ENCODE measurements at places on chromosomes 11 and 22.

- DNase-seq = no peak
Observed at GRCh38 chr22:45071618-45072017, 61.8 kb upstream of the PHF21B start.

DNA sequence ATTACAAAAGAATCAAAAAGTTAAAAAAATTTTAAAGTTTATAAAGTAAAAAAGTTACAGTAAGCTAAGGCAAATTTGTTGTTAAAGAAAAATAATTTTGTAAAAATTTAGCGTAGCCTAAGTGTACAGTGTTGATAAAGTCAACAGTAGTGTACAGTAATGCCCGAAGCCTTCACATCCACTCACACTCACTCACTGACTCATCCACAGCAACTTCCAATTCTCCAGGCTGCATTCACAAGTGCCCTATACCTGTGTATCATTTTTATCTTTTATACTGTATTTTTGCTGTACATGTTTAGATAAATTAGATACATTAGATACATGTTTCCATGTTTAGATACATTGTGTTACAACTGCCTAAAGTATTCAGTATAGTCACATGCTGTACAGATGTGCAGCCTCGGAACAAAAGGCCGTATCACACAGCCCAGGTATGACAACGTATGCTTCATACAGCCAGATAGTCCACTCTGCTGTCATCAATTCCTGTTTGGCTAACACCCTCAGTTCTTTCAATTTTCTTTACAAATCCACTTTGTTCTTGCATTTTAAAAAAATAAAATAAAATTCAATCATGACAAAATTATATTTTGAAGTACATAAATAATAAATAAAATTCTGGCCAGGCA lies 80.7 kb downstream of the RBFOX2 start:
- DNase-seq = no peak

GRCh38 chr11:27795955-27796861 lies 96.0 kb upstream of the BDNF start:
- DNase-seq = no peak

DNA sequence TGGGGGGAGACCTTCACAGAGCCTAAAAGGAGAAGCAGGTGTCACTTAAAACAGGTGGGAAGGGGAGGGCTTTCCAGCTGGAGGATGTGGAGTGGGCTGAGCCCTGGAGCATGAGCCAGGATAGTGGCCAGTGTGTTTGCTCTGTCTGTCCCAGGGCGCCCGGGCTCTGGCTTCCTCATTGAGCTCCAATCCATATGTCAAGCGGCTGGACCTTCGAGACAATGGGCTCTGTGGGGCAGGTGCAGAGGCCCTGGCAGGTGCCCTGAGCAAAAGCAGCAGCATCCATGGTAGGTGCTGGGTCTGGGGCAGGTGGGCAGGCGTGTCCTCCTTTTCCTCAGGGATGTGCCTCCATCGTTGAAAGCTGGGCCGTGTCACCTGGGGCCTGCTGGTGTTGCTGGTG lies 2.0 kb downstream of the LRRC74B start:
- peak; percentile 57 for DNase-seq

GRCh38 chr11:20033806-20034205 lies 126.5 kb downstream of the DBX1 start:
- no peak for DNase-seq

DNA sequence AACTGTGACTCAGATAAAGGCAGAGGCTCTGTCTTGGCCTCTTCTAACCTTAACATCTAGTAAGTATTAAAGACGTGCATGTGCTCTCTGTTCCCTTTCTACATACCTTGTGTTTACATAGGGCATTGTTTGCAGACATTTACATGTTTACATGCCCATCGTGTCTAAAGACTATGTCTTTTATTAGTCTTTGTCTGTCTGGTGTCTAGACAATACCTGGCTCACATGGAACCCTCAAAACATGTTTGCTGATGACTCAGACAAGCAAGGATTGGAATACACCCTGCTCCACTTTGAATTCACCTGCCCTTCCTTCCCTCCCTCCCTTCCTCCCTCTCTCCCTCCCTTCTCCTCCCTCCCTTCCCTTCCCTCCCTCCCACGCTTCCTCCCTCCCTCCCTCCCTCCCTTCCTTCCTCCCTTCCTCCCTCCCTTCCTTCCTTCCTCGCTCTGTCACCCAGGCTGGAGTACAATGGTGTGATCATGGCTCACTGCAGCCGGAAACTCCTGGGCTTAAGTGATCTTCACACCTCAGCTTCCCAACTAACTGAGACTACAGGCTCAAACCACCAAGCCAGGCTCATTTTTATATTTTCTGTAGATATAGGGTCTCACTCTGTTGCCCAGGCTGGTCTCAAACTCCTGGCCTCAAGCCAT lies 23.7 kb upstream of the SORL1-AS1 start:
- no peak for DNase-seq

GRCh38 chr22:23079240-23079768 lies 9.0 kb downstream of the GNAZ start:
- DNase-seq = no peak

GRCh38 chr11:111795334-111795985 lies 29.3 kb upstream of the PPP2R1B start:
- DNase-seq = no peak

- no peak for DNase-seq
Observed at GRCh38 chr22:41070665-41071331, 21.6 kb upstream of the EP300 start.

GRCh38 chr11:70064008-70064725 lies 13.9 kb upstream of the ANO1 start:
- DNase-seq = no peak

GRCh38 chr11:125111001-125111342 lies 454 bp downstream of the TMEM218 start:
- DNase-seq = no peak

GRCh38 chr22:49023879-49024774 lies 803.5 kb downstream of the BRD1 start:
- no peak for DNase-seq

DNA sequence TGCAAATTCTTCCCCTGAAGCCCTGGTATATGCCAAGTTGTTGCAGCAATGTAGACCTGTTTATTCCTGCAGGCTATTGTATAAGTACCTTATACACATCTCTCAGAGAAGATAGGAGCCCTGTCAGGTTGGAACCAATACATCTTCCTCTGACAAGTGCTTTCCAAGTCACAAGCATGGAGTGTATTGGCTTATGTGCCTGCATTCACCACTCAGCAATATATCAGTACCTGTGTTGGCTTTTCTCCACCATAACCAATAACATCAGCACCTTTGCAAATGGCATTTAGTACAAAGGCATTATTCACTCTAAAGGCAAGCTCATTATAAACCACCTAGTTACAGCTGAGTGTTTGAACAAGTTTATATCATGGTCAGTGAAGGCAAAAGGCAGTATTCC lies 611.7 kb upstream of the CNTN5 start:
- no peak for DNase-seq

GRCh38 chr11:124199702-124200101 lies 16.6 kb downstream of the OR10D3 start:
- DNase-seq = no peak

GRCh38 chr11:93513772-93514171 lies 29.4 kb downstream of the SMCO4 start:
- no peak for DNase-seq

- no peak for DNase-seq
Observed at GRCh38 chr11:64679846-64680245, 43.2 kb downstream of the NRXN2 start.

GRCh38 chr11:68803766-68804165 lies 38.0 kb downstream of the CPT1A start:
- no peak for DNase-seq

DNA sequence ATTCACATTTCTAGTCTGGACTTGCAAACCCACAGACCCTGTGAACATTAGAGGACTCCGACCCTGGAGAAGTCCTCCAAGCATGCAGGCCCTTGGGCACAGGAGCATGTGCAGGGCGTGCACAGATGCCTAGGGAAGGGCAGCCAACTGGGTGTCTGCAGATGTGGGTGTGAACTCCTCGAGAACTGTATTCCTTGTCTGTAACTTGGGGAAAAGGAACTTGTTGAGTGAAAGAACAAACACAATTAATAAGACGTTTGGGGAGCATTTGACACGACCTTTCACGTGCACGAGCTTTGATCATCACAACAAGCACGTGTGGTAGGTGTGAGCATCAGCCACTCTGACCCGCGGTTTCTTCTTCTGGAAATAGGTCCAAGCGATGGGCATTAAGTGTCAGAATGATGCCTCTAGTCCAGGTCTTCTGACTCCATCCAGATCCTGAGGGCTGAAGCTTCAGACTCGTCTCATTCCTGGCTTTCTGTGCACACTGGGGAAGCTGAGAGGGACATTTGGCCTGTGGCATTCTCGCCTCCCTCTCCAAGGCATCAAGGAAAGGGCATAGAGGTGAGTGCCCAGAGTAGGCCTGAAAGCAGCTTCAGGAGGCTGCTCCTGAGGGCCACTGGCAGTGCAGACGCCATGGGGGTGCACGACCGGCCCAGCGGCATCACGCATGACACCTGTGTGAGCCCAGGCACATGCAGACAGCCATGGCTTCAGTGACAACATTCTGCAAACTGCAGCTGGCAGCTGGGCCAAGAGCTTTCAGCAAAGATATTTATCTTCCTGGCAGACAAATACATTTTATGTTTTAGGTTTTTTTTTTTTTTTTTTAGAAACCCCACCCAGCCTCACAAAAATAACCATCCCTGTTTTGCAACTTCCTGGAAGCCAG lies 32.5 kb downstream of the ALX4 start:
- DNase-seq = no peak

- DNase-seq = no peak
Observed at GRCh38 chr11:124339396-124340141, 19.6 kb upstream of the OR8D2 start.

DNA sequence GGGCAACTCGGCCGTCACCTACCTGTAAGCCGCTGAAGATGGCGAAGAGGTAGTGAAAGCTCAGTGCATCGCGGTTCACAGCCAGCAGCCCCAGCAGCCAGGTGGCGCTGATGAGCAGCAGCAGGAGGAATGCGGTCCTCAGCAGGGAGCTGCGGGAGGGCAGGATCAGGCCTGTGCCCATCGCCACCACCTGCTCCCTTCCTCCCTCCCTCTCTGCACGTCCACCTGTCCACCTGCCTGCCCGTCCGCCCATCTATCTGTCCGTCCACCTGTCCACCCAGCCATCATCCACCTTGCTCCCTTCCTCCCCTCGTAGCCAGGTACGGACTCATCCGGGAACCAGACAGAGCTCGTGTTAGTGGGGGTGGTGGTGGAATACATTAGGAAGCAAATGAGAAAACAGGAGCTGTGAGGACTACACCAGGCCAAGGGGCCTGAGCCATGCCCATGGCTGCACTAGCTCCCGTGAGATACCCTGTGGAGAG lies 32.2 kb downstream of the TRMU start:
- DNase-seq = no peak

- DNase-seq = no peak
Observed at GRCh38 chr11:74282914-74283371, 28.5 kb downstream of the P4HA3 start.

DNA sequence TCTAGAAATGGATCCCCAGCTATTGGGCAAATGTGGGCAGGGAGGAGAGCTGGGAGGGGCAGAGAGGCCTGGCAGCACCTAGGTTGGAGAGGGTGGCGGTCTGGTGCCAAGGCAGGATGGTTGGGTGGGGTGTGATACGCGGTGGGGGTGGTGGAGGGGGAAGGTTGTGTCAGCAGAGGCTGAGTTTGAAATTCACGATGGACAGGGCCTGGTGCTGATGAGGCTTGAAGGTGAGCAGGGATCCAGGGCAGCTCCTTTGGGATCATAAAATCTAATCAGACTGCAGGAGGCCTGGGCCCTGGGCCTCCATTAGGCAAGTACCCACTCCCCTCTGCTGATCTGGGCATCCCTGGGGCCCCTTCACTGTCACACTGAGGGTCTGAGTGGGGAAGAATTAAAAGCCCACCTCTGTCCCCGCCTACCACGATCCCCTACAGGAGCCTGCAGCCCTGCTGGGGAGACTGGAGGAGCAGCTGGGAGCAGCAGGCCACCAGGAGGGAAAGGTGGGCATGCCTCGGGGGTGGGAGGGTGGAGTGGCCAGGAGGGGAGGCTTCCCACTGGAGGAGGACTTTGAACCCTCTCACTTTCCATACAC lies 24.0 kb downstream of the IGLL1 start:
- no peak for DNase-seq

GRCh38 chr11:80873310-80873999 lies 1432.6 kb upstream of the TENM4 start:
- no peak for DNase-seq

Measured in NCI-H510A (cell line).